ENCODE measurements at places on chromosomes 11 and 22.

DNA sequence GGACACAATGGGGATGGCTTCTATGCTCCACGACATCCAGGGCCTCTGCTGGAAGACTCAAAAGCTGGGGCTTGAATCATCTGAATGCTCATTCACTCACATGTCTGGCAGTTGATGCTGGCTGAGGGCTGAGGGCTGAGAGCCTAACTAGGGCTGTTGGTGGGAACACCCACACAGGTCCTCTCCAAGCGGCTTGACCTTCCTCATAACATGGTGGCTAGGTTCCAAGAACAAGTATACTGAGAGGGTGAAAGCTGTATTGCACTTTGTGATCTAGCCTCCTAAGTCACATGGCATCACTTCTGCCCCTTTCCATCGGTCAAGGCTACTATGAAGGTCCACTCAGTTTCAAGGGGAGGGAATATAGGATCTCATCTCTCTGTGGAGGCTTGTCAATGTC, 7.5 kb downstream of the TMEM151A start:
- DNase-seq, result no peak

GRCh38 chr11:18624161-18624560, 10.0 kb downstream of the SPTY2D1 start:
- DNase-seq, result no peak

GRCh38 chr11:69949327-69949726, 128.8 kb upstream of the ANO1 start:
- DNase-seq, result peak; percentile 38

- no peak for DNase-seq
Measured at GRCh38 chr11:36041988-36042611, 98.2 kb downstream of the LDLRAD3 start.

GRCh38 chr11:14258221-14258935, 100.6 kb downstream of the RRAS2 start:
- no peak for DNase-seq
